ENCODE measurements at places on chromosomes 2 and 18. TPM values are rescaled to one million over a fixed set of nuclear protein-coding genes. Genes with fewer than 3 reads are reported as not detected.

GRCh38 chr18:78160961-78161656 lies 818.5 kb upstream of the SALL3 start:
- no peaks in the 10 kb centered on the region for H3K4me1 ChIP-seq
- no peak for DNase-seq
- H3K27me3 ChIP-seq = no peaks in the 10 kb centered on the region
- no peaks in the 10 kb centered on the region for H3K36me3 ChIP-seq

DNA sequence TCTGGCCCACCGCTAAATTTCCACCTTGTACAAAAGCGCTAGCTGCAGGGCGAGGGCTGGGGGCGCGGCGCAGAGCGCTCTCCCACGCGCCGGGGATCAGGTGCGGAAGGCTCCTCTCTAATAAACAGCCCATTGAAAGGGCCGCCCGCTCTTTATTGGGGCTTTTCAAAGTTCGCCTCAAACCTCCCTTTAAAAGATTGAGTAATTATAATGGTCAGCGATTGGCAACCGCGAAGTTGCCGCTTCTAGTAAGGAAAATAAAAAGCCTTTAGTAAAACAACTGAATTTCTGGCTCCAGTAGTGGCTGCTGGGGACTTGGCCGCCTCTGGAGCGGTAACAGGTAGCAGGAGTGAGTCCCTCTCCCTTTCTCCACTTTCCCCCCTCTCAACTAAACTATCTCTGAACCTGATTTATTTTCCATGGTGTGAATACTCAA lies 755 bp downstream of the NEUROD1 start:
- peak overlapping the region; percentile 40 for H3K27ac ChIP-seq
- no peak for DNase-seq
- peaks cover 80% of the 10 kb centered on the region for H3K27me3 ChIP-seq
- peaks cover 18% of the 10 kb centered on the region for H3K36me3 ChIP-seq
- H3K4me3 ChIP-seq = no peak overlapping the region

REG3G gene
- not detected for total RNA-seq

SFTPB gene
- not detected for total RNA-seq

NCKAP5 gene
- total RNA-seq = not detected

DNA sequence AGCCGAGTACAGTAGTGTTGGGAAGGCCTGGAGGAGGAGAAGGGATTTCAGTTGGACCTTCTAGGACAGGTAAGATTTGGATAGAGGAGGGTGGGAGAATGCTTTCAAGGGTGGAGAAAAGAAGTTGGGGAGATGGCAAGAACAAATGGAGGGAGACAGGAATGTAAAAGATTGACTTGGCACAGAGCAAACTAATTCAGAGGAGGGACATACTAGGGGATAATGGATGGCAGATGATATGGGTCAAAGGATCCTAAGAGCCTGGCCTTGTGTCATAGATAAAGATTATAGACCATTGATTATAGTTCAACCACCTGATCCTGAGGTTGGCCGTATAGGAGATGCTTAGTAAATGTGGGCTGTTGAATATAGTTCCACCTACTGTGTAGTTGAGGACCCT lies 12.4 kb downstream of the WDR43 start:
- peaks cover 67% of the 10 kb centered on the region for H3K36me3 ChIP-seq
- peak overlapping the region; percentile 21 for H3K27ac ChIP-seq

- no peak for DNase-seq
- H3K27ac ChIP-seq = no peak overlapping the region
- no peaks in the 10 kb centered on the region for H3K4me1 ChIP-seq
- no peaks in the 10 kb centered on the region for H3K36me3 ChIP-seq
- peaks cover 3% of the 10 kb centered on the region for H3K27me3 ChIP-seq
Measured at GRCh38 chr18:74541703-74542555, 7.6 kb downstream of the CNDP1 start.

ACYP2 gene
- 10.0 TPM for total RNA-seq

ABCG8 gene
- not detected for total RNA-seq

FAM237A gene
- not detected for total RNA-seq

DNA sequence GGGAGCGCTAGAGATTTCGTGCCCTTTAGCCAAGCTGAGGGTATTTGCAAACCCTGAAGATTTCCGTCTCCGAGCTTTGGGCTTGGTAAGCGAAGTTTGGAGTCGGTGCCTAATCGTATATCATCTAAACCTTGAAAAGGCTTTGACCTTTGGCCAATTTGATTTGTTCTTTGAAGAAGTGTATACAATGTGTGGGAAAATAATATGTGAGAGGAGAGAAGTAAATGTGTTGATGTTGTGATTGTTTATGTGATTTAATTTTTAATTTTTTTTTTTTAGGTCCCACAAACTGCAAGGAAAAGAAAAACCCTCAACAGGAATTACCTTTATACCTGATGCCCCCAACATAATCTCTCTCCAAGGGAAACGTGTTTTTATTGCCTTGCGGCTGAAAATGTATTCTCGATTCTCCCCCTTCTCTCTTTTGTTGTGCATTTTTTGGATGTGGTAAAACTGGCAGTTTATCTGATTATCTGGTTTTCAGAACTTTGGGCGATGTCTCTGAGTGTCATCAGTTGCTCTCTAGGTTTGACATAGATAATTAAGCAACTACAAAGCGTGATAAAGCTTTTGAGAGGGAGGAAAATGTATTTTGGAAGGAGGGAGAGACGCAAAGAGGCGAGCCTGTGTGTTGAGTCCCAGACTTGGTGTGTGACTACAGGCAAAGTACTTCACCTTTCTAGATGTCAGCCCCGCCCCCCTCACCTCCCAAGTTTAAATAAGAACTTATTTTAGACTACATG lies 912 bp upstream of the FBXO11 start:
- H3K27me3 ChIP-seq = no peaks in the 10 kb centered on the region
- H3K27ac ChIP-seq = peak overlapping the region; percentile 95

DNA sequence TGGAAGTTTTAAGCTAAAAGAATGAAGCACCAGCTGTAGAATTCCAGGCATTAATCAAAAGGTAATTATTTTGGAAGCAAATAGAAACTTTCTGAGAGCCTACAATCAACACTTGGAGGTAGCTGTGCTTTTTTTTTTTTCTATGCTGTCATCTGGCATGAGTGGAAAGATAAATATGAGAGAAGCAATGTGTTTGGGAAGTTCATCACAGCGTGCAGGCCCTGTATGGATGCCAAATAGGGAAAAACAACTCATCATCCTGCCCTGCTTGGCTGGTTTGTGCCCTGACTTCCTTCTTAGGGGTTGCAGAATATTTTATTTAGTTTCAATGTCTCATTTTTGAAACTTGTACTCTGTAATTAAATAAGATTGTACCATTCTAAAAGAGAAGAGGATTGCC lies 437.4 kb downstream of the PIK3C3 start:
- no peak for DNase-seq
- H3K36me3 ChIP-seq = no peaks in the 10 kb centered on the region
- no peaks in the 10 kb centered on the region for H3K27me3 ChIP-seq
- H3K27ac ChIP-seq = no peak overlapping the region
- H3K4me1 ChIP-seq = no peaks in the 10 kb centered on the region
- H3K4me3 ChIP-seq = no peak overlapping the region

CTAGE1 gene
- not detected for total RNA-seq

GPR45 gene
- total RNA-seq = not detected

- H3K4me1 ChIP-seq = no peaks in the 10 kb centered on the region
- H3K4me3 ChIP-seq = no peak overlapping the region
- H3K36me3 ChIP-seq = no peaks in the 10 kb centered on the region
Measured at GRCh38 chr2:15980605-15981098, 40.3 kb downstream of the MYCN start.

CIAO1 gene
- total RNA-seq = 64.4 TPM

DNA sequence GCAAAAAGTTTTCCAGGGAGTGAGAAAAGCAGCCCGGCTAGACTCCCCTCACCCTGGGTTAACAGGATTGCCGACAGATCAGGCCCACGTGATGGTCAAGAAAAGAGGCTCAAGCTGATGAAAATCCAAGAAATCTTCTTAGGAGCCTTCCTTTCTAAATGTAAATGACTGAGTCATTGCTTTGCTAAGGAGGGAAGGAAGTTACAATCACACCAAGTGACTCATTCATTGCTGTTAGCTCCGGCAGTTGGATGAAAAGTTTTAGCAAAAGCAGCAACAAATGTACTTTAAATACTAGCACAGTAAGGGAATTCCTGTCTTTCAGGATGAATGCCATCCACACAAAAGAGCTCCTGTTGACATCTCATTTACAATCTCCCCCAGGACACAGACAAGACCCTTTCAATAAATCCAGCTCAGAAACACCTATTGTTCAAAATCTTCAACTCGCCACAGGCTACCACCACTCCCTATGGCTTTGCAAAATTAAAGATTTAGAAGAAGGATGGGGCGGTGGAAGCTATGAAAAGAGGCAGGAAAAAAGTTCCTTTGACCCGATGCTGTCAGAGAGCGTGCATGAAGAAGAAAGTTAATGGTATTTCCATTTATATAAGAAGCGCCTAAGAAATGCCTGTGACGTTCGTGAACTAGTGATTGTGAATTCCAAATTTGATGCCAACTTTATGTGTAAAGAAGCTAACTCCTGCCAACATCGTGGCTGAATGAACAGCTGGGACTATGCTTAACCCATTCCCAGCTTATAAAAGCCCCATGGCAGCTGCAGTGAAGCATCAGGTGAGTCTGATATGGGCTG lies 153.7 kb downstream of the TGIF1 start:
- peaks cover 23% of the 10 kb centered on the region for H3K4me1 ChIP-seq
- H3K27me3 ChIP-seq = no peaks in the 10 kb centered on the region
- no peak overlapping the region for H3K4me3 ChIP-seq
- DNase-seq = peak; percentile 20
- no peak overlapping the region for H3K27ac ChIP-seq

DNA sequence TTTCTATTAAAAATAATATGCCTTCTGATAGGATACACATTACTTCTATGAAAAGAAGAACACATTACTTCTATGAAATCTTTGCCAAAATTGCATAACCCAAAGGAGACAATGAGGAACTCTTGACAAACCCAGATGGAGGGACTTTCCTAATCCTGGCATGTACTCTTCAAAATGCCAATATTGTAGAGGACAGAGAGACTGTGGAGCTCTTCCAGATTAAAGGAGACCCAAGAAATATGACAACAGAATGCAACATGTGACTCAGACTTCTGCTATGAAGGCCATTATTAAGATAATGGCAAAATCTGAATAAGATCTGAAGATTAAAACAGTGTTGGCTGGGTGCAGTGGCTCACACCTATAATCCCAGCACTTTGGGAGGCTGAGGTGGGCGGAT lies 22.2 kb downstream of the SOWAHC start:
- no peak for DNase-seq
- peaks cover under 1% of the 10 kb centered on the region for H3K27me3 ChIP-seq
- H3K4me3 ChIP-seq = no peak overlapping the region
- H3K4me1 ChIP-seq = peaks cover 30% of the 10 kb centered on the region
- no peaks in the 10 kb centered on the region for H3K36me3 ChIP-seq

GRCh38 chr2:40037303-40037702 lies 258.2 kb upstream of the THUMPD2 start:
- DNase-seq = no peak
- no peak overlapping the region for H3K27ac ChIP-seq
- no peaks in the 10 kb centered on the region for H3K27me3 ChIP-seq
- no peaks in the 10 kb centered on the region for H3K36me3 ChIP-seq

BIRC6 gene
- 95.0 TPM for total RNA-seq

DNA sequence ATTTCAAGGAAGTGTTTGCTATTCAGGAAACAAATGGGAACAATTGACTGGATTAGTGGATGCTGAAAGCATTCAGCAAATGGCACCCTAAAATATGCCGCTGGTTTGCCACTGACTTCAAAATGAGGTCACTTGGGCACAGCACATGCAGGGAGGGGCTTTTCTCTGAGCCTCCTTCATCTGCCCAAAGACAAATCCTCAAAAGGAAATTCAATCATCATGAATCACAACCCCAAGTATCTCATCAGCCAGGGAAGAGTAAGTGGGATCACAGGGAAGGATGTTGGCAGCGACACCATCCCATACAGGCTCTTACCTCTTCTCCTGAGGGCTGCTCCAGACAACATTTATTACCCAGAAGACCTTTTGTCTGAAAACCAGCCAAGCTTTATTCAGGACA lies 14.4 kb upstream of the SP140L start:
- H3K36me3 ChIP-seq = peaks cover 71% of the 10 kb centered on the region
- no peak overlapping the region for H3K27ac ChIP-seq
- peaks cover 8% of the 10 kb centered on the region for H3K4me1 ChIP-seq
- H3K4me3 ChIP-seq = no peak overlapping the region
- no peaks in the 10 kb centered on the region for H3K27me3 ChIP-seq

DNA sequence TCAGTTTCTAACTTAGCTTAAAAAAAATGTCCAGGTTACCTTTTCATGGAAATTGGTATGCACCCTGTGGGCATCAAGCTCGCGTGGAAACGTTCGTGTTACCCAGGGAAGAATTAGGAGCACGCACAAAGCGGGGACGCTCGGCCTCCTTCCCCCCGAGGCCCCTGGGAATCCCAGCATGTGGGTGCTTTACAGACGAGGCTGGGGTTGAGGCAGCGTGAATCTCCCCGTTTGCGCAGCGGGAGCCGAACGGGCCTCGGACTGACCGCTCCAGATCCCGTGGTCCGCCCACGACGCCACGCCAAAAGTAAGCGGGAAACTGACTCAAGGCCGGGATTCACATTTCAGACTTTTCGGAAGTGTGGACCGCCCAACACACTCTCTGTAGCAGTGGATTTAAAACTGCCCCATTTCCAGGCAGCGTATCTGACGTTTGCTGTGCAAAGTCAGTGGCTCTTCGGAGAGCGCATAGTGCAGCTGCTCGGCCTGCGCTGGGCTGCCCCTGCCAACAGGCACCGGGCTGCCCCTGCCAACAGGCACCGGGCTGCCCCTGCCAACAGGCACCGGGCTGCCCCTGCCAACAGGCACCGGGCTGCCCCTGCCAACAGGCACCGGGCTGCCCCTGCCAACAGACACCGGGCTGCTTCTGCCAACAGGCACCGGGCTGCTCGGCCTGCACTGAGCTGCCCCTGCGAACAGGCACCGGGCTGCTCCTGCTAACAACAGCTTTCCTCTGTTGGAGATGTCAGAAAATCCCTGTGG lies 49.7 kb downstream of the SH3YL1 start:
- H3K27me3 ChIP-seq = peaks cover 9% of the 10 kb centered on the region
- DNase-seq = no peak
- H3K27ac ChIP-seq = no peak overlapping the region
- H3K4me1 ChIP-seq = no peaks in the 10 kb centered on the region

TCF4 gene
- total RNA-seq = 0.28 TPM

SDC1 gene
- total RNA-seq = not detected

IL1A gene
- total RNA-seq = 4.8 TPM

DNA sequence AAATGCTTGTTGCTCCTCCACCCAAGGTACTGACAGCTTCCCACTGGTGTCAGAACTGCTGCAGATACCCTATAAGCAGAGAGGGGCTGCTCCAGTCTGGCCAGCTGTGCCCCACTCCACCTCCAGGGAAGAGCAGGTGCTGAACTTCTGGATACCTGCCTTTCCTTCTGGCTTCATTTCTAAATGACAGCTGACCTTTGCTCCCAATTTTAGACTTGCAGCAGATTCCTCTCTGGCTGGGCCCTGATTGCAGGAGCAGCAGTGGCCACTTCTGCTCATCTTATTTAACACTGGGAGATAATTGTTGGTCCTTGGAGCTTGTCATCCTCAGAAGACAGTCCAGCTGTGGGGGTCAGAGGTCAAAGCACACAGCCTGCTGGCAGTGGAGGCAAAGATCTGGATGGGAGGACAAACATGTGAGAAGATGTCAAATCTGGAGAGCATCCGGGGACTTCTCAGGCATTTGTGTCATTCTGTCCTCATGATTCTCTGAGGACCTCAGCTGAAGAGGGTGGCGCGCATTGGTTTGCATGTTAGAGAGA lies 38.9 kb downstream of the SETBP1 start:
- H3K4me3 ChIP-seq = no peak overlapping the region
- no peak for DNase-seq
- H3K4me1 ChIP-seq = peaks cover 88% of the 10 kb centered on the region
- H3K27me3 ChIP-seq = peaks cover 9% of the 10 kb centered on the region

GRCh38 chr2:219327719-219328118 lies 4.8 kb downstream of the RESP18 start:
- no peak overlapping the region for H3K4me3 ChIP-seq
- H3K27ac ChIP-seq = no peak overlapping the region
- no peaks in the 10 kb centered on the region for H3K4me1 ChIP-seq
- H3K27me3 ChIP-seq = peaks cover 32% of the 10 kb centered on the region
- no peaks in the 10 kb centered on the region for H3K36me3 ChIP-seq
- no peak for DNase-seq

TWSG1 gene
- total RNA-seq = 9.6 TPM

Measured in activated CD4-positive, alpha-beta memory T cell treated with anti-CD3 and anti-CD28 coated beads, Interleukin-2, amount 10 ng/mL, durations not matched to agents 7 days and 5 days (primary cell).